ENCODE measurements at places on chromosomes 1 and 21.
A peak's percentile ranks its signal among the peaks of the same experiment; 100 is the strongest.

GRCh38 chr1:26164861-26165842 is 3.6 kb downstream of the C1orf232 start:
- no peak for DNase-seq

GRCh38 chr1:26941311-26941710 is 19.0 kb downstream of the KDF1 start:
- DNase-seq = no peak

GRCh38 chr1:70353601-70354331 is 756 bp downstream of the ANKRD13C start:
- peak; percentile 19 for DNase-seq

DNA sequence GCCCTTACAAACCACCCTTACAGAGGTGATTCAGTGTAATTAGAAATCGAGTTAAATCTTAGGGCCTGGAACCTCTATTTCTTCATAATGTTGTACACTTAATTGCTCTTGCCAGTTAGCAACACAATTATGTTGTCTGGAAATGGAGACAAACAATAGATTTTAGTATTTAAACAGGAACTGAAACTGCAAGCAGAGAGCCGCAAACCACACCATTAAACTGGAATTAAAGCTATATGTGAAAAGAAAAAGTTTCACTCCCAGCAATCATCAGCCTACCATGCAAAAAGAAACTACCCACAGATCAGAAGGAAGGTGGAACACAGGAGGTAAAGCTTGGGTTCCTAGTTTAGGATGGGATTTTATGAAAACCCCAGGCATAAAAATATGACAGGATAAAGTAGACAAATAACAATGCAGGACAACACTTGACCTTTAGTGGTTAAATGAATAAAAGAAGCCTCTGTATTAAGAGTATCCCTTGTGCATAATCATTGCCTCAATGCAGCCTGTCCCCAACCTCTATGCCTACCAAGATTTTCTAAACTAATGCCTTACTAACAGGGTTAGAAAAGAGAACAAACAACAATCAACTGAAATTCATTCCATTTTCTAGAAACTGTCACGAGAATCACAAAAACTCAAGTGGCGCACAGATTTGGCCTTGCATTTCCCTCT is 304.3 kb upstream of the ESRRG start:
- DNase-seq = no peak

DNA sequence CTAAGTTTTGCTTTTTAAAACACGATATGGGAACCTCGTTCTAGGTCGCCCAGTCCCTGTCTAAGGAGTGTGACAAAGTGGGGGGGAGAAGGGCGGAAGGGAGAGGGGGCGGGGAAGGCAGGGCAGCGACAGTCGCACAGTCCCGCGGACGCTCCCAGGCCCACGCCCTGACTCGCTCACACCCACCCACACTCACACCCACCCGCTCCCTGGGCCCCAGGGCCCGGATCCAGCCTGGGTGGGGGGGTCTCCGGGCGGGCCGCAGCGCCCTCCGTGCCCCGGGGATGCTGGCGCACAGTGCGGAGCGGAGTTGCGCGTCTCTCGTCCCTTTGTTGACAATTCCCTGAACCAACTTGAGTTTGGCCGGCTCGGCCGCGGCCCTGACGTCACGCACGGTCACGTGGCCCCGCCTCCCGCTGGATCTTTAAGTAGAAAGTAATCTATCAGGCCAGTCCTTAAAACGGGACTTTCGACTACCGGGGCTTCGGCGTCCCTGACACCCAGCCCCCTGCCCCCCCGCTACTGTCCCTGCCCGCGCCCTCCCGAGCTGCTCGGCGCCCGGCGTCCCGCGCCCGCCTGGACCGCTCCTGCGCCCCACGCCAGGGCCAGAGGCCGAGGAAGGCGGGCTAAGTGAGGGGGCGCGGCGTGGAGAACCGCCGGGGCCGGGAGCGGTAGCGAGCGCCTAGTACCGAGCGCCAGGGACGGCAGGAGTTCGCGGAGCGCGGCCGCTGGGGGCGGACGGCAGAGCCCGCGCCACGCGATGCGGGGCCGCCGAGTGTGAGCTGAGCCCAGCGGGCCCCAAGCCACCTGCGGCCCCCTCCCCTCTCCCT is at the start of gene FOXD3:
TSS of gene FOXD3 (plus strand) at position 454 of the 830 bp plus-strand sequence. CDS start 492 bp downstream, outside the sequence.
- DNase-seq = peak; percentile 90

DNA sequence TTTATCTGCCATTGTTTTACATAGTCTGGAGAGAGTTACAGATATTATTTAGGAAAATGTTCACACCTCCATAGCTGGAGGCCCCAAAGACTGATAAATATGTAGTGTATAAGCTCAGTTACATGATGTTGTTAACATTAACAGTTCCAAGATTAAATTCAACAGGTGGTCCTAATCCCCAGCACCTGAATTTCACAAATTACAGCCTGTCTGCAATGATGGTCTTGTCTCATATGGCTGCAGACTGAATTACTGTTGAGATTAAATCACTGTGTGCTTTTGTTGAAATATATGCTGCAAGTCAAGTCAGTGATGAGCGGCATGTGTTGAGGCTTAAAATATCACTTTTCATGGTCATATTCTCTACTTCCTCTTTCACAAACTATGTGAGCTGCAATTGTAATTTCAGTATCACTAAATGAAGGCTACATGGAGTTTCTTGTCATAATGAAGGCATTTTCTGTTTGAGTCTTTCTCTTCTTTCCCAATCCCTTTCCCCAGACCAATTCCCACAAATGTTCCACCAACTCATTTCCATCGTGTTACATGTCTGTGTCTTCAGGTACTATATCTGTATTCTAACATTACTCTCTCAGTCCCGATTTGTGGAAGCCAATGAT is 4.2 kb downstream of the ST6GALNAC5 start:
- no peak for DNase-seq

- DNase-seq = no peak
Measured at GRCh38 chr1:193348091-193348768, 161.8 kb upstream of the B3GALT2 start.

- DNase-seq = no peak
Measured at GRCh38 chr1:216830424-216831210, 107.4 kb upstream of the ESRRG start.

DNA sequence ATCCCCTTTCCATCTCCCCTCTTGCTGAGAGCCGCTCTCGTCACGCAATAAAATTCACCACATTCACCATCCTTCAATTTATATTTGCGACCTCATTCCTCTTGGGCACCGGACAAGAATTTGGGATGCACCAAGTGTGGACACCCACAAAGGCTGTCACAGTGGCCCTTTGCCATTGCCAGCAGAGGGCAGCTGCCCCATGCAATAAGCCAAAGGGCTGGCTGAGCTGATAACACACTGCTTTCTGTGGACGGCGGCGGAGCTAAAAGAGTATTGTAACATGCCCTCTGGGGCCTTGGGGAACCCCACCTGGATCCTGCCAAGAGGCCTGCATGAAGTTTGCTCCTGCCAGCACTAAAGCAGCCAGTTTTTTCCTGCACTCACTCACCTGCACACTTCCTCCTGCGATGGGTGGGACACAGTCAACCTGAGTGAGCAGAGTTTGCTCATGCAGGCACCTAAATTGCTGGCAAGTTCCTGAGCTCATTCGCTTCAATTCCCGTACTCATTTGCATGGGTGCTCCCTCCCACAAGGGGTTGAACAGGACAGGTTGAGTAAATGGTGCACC is 792.3 kb upstream of the ADAMTS5 start:
- no peak for DNase-seq

DNA sequence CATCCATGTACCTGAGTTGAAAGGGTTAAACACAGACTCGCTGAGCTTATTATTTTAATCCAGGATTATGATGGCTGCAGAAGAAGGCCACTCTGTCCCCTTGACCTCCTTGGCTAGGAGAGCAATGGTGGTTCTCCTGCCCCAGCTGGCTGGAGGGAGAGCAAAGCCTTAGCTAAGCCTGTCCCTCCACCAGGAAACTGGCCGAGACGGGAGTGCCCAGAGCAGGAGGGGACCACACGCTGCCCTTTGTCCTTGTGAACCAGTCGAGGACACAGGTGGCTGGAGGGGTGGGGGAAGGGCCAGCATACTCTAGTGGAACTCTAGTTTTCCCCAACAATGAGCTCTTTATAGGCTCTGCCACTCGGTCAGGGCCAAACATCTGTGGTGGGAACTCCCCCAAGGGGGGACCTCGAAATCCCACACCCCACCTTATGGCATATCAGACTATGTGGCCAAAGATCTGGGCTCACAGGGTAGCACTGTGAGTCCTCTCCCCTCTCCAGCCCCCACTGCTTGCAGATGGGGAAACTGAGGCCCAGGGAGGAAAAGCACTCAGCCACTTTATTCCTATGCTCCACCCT is 12.9 kb downstream of the KIAA1614 start:
- DNase-seq = peak; percentile 29

- DNase-seq = no peak
Measured at GRCh38 chr1:26059906-26060305, 7.5 kb downstream of the TRIM63 start.

DNA sequence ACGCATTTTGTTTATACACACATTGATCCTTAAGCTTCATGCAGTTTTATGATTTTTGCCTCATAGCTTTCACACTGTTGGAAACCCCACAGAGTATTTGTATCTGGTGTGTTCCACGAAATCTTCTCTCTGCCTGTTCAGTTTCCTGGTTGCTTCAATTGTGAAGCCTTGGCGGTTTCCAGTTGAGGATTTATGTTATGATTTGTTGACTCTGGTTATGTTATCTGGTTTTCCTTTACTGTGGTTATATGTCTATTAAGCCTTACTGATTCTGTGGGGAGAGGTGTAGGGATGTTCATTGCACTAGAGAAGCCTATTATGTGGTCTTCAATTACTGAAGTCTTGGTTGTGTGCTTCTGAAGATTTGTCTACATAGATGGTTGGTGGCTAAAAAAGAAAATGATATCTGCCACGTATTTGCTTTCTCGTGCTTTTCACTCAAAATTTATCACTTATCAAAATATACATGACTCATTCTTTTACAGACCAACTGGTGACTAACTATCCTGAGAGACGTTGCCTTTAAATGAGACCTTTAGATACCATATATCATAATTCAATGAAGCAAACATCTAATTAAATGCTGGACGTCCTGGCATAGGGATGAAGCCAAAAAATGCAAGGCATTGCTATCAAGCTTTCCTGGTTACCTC is 488.0 kb upstream of the B3GALT2 start:
- no peak for DNase-seq

DNA sequence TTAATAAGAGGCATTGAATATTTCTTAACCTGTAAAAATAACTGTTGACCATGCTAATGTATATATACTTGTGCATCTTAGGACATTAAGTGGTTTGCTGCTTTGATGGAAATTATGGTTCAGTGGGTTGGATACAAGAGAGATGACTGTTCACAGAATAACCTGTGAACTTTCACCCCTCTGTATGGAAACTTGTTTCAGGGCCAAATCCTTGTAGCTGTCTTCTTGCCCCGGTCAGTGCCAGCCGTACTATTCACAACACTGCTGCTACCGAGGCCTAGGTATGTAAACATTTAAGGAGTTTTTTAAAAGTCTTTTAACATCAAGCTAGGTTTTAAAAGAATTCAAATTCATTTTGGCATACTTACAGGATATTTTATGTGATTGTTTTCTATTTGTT is 16.1 kb downstream of the DONSON start:
- no peak for DNase-seq

DNA sequence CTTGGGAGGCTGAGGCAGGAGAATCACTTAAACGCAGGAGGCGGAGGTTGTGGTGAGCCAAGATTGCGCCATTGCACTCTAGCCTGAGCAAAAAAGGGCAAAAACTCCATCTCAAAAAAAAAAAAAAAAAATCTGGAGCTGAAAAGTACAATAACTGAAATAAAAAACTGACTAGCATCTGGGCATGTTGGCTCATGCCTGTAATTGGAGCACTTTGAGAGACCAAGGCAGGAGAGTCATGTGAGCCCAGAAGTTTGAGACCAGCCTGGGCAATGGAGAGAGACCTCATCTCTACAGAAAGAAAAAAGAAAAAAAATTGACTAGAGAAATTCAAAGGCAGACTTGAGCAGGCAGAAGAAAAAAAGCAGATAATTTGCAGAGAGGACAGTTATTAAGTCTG is 18.1 kb downstream of the CLDN19 start:
- DNase-seq = no peak

DNA sequence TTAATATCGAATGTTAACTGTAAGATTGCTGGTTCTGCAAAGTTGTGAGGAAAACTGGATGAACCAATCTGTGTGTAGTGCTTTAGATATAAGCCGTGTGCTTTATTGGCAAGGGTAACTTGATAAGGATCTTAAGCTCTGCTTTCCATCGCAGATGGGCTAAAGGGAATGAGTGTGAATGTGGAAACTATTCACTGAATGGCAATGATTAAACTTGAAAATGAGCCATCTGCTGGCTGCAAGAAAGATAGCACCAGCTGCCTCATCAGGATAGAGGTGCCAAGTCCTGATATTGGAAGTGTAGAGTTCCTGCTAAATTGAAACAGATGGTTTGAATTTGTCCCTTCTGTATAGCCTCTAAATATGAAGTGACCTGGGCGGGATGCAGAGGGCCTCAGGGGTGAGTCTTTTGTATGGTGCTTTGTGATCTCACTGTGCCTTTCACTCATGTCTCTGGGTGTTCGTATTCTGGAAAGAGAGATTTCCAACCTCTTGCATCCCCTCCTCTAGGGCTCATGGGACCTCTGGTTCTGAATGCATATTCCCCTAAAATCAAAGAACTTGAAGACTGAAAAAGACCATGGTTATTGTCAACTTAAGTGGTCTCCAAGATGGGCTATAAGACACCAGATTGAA is 9.2 kb downstream of the FCRL3 start:
- DNase-seq = peak; percentile 47

- DNase-seq = no peak
Measured at GRCh38 chr1:45973121-45973520, 159.3 kb downstream of the PIK3R3 start.

DNA sequence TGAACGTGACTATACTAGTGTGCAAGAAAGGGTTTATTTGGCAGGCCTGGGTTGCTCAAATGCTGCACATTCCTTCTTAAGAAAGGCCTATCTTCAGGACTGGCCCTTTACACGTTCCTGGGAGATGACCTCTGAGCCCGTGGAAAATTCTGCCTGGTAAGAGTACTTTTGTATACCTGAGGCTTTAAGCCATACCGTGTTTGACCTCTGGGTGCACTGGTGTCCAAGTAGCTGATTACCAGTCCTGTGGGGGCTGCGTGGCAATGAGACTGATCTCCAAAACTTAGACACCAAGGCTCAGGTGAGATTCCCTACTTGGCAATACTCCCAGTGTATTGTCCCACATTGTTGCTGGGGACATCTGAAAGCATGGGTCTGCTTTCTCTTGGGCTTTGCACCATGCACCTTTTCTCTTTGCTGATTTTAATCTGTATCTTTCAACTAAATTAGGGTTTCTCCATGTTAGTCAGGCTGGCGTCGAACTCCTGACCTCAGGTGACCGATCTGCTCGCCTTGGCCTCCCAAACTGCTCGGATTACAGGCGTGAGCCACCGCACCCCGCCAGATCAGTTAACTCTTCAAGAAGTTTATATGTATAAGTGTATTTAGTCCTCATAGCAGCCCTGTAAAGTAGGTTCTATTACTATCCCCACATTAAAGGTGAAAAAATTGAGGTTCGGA is 44.5 kb downstream of the TRIM33 start:
- no peak for DNase-seq

DNA sequence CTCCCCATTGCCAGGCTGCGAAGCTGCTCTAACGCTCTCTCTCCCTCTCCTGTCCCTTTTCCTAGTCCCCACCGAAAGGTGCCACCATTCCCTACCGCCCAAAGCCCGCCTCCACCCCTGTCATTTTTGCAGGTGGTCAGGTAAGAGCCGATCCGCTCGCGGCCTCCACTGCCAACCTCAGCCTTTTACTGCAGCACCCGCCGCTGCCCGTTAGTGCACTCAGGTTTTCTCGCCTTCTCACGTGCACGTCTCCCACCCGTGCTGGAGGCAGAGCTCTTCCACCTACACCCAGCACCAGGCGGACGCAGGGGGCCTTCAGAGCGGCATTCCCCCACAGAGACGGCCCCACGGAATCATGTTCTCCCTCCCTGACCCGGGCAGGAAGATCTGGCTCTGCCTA is 67.7 kb upstream of the COL6A1 start:
- no peak for DNase-seq
